ENCODE measurements at places on chromosomes 5 and 9.

DNA sequence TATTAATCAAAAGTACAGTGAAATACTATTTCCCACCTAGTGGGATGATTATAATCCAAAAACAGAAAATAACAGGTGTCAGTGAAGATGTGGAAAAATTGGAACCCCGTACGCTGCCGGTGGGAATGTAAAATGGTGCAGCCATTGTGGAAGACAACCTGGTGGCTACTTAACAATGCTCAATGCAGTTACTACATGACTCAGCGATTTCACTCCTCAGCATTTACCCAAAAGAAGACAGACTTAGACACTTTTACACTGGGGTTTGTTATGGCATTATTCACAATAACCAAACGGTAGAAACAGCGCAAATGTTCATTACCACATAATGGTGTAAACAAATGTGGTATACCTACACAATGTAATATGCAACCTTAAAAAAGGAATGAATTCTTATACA is 23.9 kb downstream of the SECISBP2 start:
- DNase-seq: no peak

DNA sequence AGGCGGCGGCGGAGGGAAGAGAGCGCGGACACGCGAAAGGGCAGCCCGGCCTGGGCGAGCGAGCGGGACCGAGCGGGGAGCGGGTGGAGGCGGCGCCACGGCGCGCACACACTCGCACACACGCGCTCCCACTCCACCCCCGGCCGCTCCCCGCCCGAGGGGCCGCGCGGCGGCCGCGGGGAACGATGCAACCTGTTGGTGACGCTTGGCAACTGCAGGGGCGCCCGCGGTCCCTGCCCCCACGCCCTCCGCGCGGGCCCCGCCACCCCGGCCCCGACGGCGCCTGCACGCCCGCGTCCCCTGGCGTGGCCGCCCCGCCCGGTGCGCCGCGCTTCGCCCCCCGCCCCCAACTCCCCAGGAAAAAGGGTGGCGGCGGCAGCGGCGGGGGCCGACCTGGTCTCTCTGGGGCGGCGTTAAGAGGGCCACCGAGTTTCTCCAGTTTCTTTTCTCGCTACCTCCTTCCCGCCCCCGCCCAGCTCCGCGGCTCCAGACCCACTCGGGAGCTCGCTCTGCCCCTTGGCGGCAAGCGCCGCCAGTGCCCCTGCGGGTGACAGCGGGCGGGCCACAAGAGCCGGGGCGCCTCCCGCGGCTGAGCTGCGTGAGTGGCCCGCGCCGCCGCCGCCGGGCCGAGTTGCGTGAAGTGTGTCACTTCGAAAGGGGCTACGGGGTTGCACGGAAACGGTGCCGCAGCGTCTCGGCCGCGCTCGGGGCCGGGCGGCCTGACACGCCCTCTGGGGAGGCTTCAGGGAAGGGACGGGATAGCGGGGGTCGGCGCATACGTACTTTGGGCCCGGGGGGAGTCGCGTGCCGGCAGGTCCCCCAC is at the start of gene NR3C1:
NR3C1 (minus strand) TSS at position 94 of the 823 bp plus-strand sequence. CDS start 2,847 bp downstream, outside the sequence.
- DNase-seq: peak; percentile 84

DNA sequence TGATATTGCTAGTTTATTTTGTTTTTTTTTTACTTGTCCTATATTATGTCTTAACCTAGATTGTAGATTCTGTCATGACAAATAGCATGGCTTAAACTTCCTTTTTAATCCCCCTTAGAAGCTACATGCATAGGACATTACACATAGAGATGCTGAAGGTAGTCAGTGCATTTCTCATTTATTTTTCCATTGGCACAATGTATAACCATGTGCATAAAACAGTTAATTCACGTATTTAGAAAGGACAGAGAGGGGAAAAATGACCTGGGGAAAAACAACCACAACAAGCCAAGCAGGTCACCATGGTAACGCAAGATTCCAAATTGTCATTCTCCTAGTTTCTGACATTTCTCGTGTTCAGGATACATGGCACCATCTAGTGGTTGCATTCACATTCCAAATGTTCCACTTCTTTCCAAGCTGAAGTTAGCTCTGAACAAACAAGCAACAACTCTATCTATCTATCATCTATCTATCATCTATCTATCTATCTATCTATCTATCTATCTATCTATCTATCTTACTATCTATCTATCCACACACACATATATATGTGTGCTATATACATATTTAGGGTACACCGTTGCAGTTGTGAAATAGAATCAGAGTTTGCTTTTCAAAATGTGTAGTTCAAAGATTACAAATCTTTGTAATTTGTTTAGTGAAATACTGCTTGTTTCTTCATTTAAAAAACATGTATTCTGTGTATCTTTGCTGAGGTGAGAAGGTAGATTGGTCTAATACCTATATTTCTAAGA is 487.2 kb upstream of the ST8SIA4 start:
- no peak for DNase-seq

- peak; percentile 2 for DNase-seq
Measured at GRCh38 chr5:38433160-38433861, 123.1 kb downstream of the LIFR start.

DNA sequence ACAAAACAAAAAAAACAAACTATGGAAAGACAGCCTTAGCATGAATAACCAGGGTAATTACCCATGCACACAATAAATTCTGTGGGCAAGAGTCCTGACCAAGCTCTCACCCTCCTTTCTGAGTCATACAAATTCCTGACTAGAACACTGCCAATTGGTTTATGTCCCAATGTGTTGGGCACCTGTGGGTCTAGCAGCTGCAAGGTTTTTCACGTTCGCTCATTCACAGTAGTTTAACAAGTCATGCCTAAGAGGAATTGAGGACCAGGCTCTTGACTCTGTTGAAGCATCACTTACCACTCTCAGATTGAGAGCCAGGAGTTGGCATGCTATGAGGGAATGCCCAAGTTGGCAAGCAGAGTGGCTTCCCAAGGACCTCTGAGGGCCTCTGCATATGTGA is 205.5 kb upstream of the SLC24A2 start:
- DNase-seq: peak; percentile 15

DNA sequence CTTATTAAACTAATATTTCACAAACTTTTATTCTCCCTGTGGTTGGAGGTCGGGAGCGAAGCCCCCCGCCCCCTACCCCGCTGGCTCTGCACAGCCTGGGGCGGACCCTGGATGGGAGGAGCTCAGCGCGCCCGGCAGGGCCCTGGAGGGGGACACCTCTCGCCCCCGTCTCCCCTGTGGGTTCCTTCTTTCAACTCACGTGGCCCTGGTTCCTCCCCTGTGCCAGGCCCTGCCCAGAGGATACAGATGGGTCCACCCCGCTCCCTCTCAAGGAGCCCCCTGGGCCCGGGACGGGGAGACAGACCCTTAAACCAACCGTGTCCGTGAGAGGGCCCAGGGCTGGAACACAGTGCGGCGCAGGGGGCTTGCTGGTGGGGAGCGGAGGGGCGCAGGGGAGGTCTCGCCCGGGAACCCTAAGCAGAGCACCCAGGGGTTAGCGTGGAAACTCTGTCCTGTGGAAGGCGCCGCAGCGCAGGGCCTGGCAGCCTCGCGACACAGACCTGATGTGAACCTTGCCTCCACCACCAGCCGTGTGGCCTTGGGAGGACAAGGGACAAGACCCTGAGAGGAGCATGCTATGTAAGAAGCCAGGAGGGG is 103.7 kb upstream of the MVB12B start:
- no peak for DNase-seq

- DNase-seq: peak; percentile 91
Measured at GRCh38 chr9:108786901-108787689, 68.7 kb downstream of the ACTL7B start.

- no peak for DNase-seq
Measured at GRCh38 chr5:80230269-80230992, 25.4 kb downstream of the SERINC5 start.

DNA sequence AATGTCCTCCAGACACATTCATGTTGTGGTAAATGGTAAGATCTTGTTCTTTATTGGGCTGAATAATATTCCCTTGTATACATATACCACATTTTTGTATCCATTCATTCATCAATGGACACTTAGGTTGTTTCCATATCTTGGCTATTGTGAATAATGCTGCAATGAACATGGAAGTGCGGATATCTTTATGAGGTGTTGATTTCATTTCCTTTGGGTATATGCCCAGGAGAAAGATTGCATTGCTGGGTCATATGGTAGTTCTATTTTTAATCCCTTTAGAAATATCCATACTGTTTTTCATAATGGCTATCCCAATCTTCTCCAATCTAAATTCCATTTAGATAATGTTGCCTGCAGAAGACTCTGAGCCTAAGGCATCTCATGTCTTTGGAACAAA is 78.0 kb upstream of the TNC start:
- no peak for DNase-seq

DNA sequence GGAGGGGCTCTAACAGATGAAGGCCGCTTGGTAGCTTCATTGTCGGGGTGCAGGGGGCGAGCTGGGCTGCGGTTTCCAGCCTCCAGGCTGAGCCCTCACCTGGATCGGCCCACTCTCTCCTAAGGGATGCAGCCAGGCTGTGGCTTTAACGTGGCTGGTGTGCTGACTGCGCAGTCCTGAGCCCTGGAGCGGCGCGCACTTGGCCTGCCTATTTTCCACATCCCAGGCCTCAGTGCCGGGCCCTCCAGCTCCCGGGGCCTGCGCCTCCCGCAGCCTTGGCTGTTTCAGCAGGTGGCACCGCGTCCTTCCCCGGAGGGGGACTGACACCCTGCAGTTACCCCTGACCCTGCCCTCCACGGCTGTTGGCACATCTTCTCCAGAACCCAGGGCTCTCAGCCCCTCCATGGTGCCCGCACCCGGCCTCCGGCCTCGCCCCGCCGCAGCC is 1.4 kb downstream of the RNU6ATAC start:
- no peak for DNase-seq

Measured in NCI-H226 (cell line).